ENCODE measurements at places on chromosomes 1 and 21.

DNA sequence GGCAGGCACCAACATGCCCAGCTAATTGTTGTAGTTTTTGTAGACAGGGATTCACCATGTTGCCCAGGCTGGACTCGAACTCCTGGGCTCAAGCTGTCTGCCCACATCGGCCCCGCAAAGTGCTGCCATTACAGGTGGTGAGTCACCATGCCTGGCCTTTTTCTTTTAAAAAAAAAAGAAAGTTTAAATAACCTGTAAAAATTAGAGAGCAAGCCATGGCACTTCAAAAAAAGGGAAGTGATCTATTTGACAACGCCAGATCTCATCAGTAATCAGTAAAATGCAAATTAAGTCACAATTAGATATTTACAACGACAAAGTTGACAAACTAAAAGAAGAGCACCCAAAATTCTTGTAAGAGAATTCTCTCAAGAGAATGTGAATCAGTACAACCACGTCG, 2.9 kb upstream of the RBBP5 start:
- no peak for DNase-seq

DNA sequence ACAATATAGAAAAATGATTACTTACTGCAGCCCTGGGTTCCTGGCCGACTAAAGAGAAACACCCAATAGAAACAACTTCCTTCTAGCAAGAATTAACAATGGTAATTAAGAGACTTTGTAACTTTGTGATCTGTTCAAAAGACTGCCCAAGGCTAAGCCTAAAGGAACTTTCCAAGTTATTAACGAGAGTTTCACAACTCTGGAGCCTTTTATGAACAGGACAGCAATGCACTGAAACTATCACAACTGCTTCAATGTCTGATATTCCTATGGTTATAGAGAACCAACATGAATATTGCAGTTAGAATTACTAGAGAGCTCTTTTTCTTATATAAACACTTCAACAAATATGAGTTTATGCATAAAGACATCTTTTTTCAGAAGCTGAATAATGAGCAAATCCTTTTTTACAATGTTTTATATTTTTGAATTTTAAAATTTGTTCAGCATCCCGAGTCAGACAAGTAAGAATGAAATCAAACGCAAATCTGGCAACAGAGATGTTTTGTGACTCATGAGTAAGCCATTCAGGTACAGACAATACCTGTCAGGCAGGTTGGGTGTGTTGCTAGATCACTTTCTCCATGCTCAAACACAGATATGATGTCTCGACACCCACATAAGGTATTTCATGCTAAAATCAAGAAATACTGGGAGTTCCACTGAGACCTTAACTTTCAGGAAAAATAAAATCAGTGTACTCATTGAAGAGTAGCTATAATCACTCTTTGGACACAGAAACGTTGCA, 22.2 kb upstream of the KCNJ15 start:
- DNase-seq, result no peak

DNA sequence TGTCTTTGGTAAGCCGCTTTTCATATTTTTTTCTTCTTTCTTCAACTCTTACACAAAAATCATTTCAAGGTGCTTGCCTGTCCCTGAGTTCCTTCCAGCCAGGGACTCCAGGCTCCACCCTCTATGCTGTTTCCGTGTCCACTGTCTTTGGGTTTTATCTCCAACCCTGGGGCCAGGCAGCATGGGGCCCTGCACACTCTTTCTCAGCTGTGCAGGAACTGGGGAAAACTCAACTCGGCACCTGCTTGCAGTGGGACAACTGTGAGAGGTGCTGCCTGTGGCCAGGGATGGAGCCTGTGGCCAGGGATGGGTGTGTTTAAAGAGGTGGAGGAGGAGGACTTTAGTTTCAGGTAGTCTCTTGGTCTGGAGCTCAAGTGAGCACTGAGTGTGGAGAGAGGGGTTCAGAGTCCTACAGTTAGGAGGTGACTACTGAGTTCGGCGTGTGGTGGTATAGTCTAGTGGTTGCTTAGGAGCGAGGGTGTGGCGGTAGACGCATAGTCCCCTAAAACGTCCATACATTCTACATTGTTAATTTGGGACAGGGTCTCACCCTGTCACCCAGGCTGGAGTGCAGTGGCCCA, 13.4 kb downstream of the TNFRSF8 start:
- DNase-seq, result no peak

DNA sequence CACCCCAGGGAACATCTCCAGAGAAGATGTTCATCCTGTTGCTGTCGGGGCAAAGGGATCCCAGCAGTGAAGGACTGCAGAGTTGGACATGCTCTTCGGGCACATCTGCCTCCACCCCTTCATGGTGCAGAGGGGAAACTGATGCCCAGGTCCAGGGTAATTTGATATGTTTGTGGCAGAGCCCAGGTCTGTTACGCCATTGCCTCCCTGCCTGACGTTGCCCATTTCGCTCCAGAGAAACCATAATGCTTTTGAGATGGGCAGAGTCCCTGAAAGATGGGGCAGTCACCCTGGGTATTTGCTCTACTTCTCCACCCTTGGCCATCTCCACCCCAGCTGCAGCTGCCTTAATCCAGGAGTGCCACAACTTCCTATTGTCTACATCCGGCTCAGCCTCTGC, 290.4 kb upstream of the POU3F1 start:
- DNase-seq, result no peak

GRCh38 chr1:170694172-170694926, 30.4 kb downstream of the PRRX1 start:
- no peak for DNase-seq
